ENCODE measurements at places on chromosomes 3 and 15.

- DNase-seq: no peak
These were observed 50.9 kb downstream of the PRICKLE2 start for GRCh38 chr3:64174328-64174727.

- no peak for DNase-seq
These were observed 748.7 kb upstream of the GOLIM4 start for GRCh38 chr3:168844472-168844871.

DNA sequence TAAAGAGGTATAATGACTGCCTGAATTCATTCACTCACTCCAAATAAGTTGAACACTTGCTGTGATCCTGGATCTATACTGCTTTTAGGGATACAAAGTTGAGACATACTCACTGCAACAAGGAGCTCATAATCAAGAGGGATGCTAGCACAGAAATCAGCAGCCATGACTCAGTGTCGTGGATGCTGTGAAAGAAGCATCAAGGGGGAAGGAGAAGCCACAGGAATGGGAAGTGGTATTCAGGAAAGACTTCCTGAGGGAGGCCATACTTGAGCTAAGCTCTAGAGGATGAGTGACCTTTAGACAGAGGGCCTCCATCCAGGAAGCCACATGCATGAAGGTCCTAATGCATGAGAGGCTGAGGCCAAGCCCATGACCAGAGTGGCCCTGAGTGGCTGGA is 245.7 kb upstream of the RORA start:
- no peak for DNase-seq

GRCh38 chr3:120563356-120564022 is 32.6 kb upstream of the NDUFB4 start:
- no peak for DNase-seq

GRCh38 chr15:74428442-74428787 is 5.3 kb downstream of the SEMA7A start:
- no peak for DNase-seq

- DNase-seq: no peak
These were observed 98.3 kb downstream of the CYP19A1 start for GRCh38 chr15:51240066-51240465.

DNA sequence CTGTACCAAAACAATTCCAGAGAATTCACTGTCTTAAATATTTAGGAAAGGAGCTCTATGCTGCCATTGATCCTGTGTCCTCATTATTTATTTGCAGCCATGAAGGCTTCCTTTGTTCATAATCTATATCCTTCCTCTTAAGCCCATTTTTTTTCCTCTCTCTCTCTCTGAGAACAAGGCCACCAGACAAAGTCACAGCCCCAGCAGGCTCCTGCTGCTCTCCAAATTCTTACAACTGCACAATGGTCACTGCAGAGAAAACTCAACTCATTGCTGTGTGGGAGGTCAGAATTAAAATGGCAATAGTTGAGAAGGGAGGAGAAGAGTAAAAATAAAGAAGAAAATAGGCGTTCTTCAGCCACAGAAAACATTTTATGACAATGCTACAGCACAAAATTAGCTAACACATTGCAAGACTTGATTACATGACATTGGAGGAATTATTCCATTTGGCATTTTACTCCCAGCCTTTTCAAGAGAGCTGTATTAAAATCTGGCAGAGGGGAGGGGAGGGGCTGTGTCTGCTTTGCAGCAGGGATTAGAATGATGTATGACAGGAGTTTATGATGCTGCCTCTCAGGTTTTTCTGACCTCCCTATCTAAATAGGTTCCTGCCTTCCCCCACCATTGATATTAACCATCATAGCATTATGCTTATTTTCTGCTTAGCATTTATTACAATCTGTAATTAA is 399.7 kb upstream of the THBS1 start:
- peak; percentile 61 for DNase-seq

- peak; percentile 69 for DNase-seq
These were observed 90.1 kb downstream of the NEK10 start for GRCh38 chr3:27279123-27279522.

DNA sequence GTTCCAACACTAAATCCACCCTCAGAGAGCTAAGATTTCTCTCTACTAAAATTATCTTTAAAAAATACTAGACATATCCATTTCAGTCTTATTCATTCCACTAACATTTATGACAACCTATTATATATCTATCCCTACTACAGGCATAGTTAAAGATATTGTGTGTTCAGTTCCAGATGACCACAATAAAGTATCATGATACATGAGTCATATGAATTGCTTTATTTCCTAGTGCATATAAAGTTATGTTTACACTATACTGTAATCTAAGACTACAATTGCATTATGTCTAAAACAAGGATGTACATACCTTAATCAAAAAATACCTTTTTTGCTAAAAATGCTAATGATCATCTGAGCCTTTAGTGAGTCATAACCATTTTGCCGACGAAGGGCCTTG is 19.4 kb downstream of the SHOX2 start:
- DNase-seq: no peak

GRCh38 chr15:51602484-51602883 is 20.1 kb downstream of the DMXL2 start:
- DNase-seq: no peak

DNA sequence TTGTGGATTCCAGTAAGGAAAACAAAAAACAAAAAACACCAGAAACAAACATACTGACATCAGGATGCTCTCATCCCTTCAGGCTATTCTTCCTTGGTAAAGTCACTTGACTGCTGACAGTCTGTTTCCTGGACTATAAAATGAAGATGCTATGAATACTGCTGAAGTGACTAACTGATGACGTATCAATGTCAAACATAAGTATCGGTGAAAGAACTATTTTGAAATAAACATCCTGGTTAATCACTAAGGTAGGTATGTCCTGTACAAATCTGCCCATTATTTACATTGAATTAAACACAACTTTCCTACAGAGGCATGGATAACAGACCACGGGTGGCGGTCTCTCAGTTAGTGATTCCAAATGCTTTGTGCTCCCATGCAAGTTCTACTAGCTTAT is 45.9 kb downstream of the CHAC1 start:
- no peak for DNase-seq

GRCh38 chr3:11523572-11524101 is 120.1 kb downstream of the VGLL4 start:
- peak; percentile 59 for DNase-seq

DNA sequence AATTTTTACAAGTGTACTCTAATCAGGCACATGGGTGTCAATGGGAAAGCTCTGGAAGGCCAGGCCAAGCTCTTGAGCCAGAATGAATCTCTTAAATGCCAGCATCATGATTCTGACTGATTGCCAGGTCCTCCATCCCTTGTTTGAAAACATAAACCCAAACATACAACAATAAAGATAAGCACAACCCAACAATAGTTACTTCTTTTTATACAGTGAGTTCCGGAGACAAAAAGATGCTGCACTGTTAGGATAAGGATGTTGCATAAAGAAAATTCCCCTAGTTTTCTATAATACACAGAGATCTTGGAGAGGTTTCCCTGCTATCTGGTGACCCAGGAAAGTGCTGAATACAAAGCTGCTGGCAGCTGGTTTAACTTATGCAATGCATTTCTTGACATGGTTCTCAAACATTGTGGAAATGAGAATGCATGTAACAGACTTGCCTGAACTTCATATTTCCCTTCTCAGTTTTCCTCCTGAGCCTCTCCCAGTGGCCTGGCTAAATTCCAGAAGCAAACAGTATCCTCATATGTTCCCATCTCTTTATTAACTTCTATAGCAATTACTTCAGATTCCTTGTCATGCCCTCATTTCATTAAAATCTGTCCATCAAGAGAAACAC is 180.1 kb upstream of the PRICKLE2 start:
- peak; percentile 79 for DNase-seq

DNA sequence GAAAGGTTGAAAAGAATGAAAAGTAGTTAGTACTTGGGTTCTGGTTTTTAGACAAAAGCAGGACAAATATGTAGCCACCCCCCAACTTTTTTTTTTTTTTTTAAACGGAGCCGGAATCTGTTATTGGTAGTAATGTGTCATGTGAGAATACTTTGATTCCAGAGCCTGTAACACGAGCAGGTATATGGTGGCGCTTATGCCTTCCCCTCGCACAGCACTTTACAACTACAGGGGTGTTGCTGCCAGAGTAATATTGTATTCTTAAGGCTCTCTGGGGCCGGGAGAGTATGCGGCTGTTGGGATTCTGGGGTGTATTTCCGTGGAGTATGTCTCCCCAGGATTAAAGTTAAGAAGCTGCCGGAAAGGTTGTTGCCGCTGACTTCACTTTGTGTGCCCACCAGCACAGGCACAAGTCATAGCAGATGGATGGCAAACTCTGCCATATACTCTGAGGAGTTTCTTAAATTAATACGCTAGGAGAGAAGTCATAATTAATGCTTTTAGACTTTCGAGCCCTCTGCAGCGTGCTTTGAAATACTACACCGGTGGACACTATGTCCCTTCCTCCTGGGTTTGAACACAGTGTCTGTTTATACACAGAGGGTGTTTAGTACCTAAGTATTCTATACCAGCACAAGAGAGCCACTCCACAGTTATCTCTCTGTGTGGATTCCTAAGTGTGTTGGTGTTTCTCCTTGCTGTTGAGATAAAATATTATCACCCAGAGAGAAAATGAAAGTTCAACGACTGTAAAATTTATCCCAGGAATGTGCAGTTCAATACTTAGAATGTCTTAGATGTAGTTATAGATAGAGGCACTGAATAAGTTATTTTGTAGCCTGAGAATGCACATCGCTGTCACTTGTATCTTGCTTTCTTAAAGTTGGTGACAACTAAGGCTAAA is 1.4 kb downstream of the MBNL1 start:
- no peak for DNase-seq

GRCh38 chr3:141302364-141303141 is 65.8 kb upstream of the ZBTB38 start:
- peak; percentile 30 for DNase-seq

DNA sequence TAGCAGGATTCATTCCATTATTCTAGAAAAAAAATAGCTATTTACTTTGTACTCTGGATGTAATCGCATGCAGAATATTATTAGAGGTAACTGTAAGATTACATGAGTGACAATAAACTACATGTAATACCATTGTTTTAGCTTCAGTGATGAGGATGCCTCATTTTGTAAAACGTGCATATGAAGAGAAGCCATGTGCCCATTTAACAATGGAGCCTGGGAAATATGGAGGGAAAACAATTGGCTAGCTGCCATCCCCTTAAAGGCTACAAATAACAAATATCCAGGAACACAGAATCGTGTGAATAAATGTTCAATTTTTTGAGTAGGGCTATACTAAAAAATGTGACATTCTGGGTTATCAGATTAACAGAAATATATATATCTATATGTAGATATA is 151.1 kb downstream of the SAMMSON start:
- no peak for DNase-seq

- DNase-seq: no peak
These were observed 127.1 kb downstream of the MEGF11 start for GRCh38 chr15:66126456-66126855.

DNA sequence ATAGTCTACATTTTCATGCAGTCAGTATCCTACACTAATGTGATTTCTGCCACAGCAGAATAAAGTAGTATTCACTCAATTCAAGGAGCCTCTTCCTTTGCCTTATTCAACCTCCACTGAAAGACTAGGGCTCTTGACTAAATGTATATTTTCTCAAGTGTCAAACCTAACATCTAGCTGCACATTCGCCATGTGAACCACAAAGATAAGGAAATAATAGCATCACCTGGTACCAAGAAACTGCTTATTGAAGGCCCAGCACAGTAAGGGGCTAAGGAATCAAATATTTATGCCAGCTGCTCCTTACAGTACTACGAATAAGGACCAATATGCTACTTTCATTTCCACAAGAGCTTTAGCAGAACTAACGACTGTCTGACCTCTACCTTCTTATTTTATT is 1.3 kb downstream of the SRP14 start:
- DNase-seq: no peak

- no peak for DNase-seq
These were observed 2.0 kb downstream of the EPHB3 start for GRCh38 chr3:184563561-184563925.

DNA sequence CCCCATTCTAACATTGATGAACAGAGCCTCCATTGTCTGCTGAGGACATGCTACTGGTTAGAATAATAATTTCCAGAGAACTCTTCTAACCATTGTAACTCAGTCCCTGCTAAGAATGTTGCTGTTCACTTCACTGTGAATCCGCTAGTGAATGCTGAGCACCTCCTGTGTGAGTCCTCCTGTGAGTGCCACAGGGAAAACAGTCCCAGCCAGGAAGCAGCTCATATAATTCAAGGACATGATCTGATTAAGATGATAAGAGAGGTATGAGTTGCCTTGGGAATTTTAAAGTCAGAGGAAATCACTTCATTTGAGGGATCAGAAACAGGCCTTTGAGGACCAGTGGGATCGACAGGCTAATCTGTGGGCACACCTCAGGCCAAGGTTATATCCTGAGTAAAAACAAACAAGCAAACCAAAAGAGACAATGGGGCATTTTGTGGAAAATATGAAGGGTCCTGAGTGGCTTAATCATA is 33.9 kb upstream of the GPR160 start:
- no peak for DNase-seq

DNA sequence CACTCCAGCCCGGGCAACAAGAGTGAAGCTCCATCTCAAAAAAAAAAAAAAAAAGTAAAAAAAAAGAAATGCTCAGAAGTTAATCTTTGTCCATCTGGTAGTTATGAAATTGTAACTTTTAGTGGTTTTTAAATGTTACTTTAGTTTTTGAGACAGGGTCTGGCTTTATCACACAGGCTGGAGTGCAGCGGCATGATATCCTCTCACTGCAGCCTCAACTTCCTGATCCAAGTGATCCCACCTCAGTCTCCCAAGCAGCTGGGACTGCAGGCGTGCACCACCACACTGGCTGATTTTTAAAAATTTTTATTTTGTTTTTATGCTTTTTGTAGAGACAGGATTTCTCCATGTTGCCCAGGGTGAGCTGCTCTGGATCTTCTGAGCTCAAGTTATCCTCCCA is 1.3 kb downstream of the RNU5B-1 start:
- no peak for DNase-seq

DNA sequence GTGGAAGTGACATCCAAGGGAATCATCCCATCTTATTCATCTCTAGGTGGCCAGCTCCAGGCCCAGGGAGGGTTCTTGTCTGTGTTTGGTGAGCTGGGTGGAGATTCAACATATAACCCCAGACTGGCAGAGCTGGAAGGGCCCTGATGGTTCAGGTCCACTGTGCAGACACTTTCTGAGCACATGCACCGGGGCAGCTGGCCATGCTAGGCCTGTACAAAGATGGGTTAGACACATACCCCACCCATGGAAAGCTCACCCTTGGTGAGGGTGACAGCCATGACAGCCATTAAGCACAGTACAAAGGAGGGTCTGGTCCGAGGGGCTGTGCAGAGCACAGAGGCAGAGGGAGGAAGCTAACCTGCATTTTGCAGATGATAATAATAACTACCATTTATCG is 100.4 kb downstream of the CORO2B start:
- no peak for DNase-seq

- DNase-seq: no peak
These were observed 14.6 kb upstream of the PRKCD start for GRCh38 chr3:53146319-53146891.
